ENCODE measurements at places on chromosomes 12 and 14.

DNA sequence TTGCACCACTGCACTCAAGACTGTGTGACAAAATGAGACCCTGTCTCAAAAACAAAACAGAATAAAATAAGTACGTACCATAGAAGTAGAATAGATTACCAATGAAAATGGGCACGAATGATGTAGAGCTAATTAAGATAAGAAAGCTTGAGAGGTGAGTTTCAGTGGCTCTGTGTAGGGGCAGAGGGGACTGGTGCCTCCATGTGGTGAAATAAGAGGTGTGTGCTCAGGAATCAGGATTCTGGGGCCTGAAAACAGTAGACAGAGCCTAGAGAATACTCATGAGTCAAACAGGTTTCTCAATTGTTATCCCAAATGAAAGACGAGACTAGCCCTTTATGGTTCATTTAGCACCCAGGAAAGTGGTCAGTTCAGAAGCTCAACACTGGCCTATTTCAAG lies 1145.1 kb downstream of the FLRT2 start:
- DNase-seq: no peak

DNA sequence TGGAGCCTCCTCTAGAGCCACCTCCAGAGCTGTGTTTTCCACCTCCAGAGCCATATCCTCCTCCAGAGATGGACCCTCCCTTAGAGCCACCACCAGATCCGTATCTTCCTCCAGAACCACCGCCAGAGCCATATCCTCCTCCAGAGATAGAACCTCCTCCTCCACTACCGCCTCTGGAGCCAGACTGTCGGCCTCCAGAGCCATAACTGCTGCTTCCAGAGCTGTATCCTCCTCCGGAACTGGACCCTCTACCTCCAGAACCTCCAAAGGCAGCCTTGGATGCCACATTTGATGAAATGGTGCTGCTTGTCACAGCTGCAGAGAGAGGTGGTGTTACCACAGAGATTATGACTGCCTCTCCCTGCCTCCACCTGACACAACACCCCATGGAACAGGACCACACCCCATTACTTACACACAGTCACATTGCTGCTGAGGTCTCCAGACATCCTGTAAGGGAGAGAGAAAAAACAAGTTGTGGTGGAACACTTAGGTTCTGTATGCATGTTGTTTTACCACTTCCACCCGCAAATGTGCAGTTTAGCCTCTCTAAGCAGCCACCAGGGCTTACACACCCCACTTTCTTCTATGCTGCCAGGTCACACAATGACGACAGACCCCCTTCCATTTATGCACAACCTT lies 6.8 kb downstream of the KRT2 start:
- no peak for DNase-seq

GRCh38 chr14:73125169-73125588 lies 11.1 kb upstream of the PSEN1 start:
- no peak for DNase-seq

DNA sequence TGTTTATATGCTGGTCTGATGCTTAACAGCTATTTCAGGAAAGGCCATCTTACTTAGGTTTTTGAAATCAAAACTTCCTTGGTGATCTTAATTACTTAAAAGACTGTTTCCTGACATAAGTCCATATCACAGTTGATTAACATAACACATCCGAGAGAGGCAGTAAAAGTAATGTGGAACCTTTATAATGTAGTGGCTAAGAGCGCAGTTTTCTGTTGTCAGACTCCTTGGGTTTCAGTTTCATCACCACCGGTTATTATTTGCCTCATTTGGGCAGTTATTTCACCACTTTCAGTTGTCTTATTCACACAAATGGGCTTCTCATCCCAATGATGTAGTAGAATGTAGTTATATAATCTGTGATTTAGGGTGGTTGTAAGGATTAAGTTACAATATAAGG lies 30.9 kb downstream of the TBC1D15 start:
- DNase-seq: no peak

- DNase-seq: no peak
Measured at GRCh38 chr14:23577710-23578392, 739 bp downstream of the JPH4 start.

DNA sequence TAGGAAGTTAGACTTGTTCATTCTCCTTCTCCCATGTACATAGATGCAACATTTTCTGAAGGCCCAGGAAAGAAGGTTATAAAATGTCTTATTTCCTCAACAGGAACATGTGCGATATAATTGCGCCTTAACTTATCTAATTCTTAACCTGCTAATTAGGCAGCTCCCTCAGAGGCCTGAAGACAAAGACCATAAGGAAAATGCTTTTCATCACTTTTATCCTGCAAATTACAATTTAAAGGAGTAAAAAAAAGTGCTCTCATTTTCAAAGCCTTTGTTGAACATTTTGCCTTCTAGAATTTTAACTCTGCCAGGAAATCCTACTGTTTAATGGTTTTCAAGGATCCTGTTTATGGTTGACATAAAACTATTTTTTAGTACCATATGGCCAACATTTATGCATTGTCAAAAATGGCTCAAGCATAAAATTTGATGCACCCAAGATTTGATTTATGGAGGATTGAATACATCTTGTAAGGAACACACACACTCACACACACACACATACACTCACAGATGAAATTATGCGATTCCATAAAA lies 660.4 kb upstream of the TMEM132C start:
- DNase-seq: no peak

DNA sequence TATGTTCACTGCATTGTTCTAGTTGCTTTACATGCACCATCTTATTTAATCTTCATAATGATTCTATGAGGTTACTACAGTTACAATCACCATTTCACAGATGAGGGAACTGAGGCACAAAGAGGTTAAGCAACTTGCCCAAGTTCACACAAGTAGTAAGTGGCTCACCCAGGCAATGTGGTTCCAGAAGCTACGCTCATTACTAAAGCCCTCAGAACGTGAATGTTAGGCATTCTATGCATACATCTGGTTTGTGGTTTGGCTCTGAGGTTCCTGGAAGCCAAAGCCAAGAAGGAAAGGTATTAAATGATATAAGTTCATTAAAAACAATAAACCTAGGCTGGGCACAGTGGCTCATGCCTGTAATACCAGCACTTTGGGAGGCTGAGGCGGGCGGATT lies 14.4 kb upstream of the VRTN start:
- DNase-seq: no peak

GRCh38 chr12:117060246-117060928 lies 38.8 kb downstream of the TESC start:
- no peak for DNase-seq

DNA sequence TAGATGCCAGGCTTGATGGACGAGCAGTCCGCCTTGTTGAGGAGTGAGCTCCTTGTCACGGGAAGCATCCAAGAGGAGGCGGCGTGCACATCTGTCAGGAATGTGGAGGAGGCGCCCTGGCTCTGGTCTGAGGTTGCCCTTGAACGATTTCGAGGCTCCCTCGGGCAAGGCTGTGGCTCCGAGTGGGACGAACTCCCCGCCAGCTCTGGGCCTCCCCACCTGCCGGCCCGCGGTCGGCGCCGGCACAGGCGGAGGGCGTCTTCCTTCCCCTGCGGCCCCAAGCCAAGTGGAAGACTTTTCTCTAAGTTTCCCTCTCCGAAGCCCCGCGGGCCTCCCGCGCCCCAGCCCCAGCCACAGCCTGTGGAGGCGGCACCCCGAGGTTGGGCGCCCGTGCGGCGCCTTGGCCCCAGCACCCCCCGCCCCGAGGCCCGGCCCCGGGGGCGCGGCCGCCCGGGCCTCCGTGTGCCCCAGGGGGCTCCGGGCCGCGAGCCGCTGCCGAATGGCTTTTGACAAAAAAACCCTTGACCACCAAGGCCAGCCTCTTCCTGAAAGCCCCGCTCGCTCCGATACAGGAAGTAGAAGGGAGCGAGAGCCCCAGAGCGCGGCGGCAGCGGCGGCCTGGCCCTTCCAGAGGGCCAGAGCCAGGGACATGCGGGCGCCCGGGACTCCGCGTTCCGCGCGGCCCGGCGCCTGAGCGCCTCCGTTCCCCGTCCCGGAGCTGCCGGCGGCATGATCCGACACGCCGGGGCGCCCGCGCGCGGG lies at the start of gene RIN3:
TSS of gene RIN3 (plus strand) at position 578 of the 762 bp plus-strand sequence. CDS start at position 730, 152 bp downstream.
- DNase-seq: peak; percentile 46

GRCh38 chr12:115404761-115405470 lies 720.9 kb upstream of the TBX3 start:
- DNase-seq: no peak

DNA sequence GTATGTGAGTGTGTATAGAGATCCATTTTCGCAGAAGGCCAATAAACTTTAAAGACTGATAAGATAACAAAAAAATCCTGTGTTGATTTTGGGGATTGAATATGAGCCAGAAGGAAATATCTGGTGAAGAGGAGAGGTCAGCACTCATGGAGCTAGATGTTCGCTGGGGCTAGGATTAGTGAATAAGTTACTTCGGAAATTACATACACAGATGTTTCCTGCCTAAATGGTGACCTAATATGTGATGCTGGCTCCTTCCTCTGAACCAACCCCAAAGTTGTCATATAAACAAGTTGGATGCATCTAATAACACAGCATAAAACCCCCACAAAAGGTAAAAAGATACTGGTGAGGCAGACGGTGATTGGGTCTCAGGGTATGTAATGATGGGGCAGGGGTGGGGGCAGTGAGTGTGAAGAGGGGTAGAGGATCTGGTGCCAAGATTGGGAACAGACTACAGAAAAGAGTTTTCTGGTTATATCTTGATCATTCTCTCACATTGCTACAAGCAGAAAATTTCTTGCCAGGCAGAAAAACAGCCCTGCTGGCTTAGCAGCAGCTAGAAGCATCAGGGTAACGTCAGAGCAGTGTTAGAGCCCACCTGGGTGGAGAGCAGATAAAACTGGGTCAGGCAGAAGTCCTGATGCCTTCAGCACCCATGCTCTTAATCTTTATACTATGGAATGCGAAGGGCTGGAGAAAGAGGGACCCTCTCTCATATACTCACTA lies 140.4 kb upstream of the GZMB start:
- DNase-seq: no peak

- DNase-seq: no peak
Measured at GRCh38 chr12:110883251-110883650, 36.5 kb downstream of the CCDC63 start.

- no peak for DNase-seq
Measured at GRCh38 chr14:49857427-49858003, 4.9 kb upstream of the NEMF start.

DNA sequence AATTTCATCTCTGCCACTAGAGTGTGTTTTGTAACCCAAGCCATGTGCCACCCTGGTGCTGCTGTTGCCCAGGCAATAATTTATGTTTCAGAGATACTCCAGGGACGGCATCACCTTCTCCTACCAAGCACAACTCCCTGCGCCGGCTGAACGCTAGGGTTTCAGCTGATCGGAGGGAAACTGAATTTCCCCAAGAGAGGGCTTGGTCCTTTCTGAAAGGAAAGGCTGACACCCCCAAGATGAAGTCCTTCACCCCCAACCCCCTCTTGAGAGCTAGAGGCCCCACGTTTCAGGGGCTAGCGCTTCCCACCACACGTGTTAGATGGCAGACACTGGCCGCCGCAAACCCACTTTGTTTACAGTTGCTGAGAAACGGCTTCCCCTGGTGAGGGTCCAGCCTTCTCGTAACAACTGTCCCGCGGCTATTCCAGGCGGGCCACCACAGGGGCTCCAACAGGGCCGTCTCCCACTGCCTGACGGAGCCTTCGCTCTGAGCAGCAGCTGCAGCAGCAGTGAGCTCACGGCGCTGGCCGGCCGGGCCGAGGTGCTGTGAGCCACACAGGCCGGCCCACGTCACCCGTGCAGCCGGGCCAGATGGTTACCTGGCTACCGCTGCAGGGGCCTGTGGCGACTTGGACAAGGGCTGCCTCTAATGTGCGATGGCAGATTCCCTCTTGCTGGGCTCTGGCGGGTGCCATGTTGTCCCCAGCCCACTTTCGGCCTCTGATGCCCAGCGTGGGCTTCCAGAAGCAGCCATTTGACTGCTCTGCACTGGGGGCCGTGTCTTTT lies 66.4 kb downstream of the TESC start:
- DNase-seq: no peak

GRCh38 chr12:43147878-43148277 lies 404.1 kb downstream of the ADAMTS20 start:
- DNase-seq: no peak

- DNase-seq: no peak
Measured at GRCh38 chr14:73742520-73743238, 28.5 kb upstream of the PNMA1 start.

GRCh38 chr14:58923751-58924405 lies 264.6 kb upstream of the DAAM1 start:
- DNase-seq: no peak

DNA sequence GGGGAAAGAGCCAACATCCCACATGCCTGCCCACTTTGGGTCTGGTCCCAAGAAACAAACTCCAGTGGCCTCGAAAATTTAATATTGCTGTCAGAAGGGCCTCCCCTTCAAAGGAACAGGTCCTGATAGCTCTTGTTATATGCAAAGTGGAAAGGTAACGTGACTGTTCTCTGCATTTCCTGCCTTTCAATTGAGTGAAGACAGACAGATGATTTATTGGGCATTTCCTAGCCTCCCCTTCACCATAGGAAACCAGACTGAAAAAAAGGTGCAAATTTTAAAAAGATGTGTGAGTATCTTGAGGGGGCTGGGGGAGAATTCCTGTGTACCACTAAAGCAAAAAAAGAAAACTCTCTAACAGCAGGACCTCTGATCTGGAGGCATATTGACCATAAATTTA lies 235.2 kb downstream of the ZFP36L1 start:
- DNase-seq: no peak

DNA sequence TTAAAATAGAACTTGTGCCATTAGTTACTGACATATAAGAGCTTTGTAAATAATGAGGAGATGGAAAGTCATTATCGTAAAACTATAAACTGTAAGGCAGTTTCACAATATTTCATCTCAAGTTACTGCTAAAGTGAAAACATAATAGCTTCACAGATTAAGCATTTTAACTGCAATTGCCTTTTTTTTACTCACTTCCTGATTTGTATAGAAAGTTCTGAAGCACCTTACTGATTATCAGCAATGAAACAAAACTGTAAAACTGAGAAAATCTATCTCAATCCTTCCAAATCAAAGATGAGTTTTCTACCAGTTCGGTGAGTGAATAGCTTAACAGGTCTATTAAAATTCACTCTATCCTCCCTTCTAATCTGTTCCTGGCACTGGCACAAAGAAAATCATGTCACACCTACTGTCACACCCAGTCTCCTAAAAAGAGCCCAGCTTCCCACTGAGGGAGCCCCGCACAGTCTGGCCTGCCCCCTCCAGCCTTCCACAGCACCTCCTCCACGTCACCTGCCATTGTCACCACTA lies 161.4 kb upstream of the ABCD2 start:
- no peak for DNase-seq
